Left ventricle myocardium inferior (tissue), 1 donor: ENCODE measurements at places on chromosomes 2 and 18.

- DNase-seq, result no peak
Measured at GRCh38 chr2:189091253-189091652, 88.3 kb downstream of the COL5A2 start.

DNA sequence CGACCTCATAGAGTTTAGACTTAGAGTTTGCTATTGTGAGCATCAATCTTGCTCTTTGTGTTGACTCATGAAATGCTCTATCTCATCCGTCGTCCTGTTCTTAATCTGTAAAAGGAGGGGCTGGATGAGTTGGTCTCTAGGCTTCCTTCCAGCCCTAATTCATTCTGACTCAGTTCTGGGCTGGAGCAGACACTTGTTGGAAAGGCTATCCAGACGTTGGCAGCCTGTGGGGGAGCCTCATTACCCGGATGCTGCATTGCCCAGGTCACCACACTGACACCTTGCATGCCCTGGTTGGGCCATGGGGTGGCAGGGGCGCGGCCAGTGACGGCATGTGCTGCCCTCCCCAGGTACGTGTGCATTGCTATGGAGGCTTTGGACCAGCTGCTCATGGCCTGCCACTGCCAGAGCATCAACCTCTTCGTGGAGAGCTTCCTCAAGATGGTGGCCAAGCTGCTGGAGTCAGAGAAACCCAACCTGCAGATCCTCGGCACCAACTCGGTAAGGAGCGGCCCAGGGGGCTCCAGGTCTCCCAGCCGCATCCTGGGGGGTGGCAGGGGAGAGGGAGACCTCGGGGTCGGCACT lies 61.5 kb downstream of the EFR3B start:
- DNase-seq, result no peak

DNA sequence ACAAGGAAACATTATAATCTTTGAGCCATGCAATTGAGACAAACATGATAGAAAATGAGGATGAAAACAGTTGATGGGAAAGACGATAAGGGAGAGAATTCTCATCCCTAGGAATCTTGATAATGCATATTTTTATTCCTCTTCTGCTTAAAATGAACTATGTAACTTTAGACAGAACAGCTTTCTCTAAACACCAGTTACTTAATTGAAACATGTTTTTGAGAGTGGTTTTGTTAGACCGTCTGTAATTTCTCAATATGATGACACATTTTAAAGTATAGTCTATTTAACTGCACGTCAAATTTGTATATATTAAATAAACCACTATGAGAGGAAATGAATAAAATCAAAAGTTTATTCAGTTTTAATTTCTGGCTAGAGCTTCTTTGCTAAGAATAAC lies 1453.9 kb upstream of the NXPH2 start:
- DNase-seq, result no peak

DNA sequence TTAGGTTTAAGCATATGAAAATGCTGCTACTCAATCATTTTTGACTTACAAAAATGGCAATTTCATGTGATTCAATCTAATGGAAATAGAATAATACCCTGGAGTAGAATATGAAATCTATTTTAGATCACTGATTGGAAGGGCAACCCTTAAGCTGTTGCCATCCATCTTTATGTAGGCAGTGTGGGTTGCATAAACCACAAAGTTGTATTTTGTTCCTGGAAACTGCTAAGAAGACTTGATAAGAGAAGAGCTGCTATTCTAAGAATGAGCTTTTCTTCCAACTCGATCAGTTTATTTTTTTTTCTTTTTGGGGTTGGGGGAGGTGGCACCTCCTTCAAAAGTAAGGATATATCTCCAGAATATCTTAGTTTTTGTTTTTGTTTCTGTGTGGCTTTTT lies 60.2 kb downstream of the CAVIN2 start:
- DNase-seq, result no peak

- no peak for DNase-seq
Measured at GRCh38 chr2:68689553-68690537, 44.8 kb upstream of the ARHGAP25 start.

GRCh38 chr18:40250236-40250635 lies 1704.8 kb upstream of the PIK3C3 start:
- no peak for DNase-seq

GRCh38 chr2:12597610-12598009 lies 119.1 kb upstream of the TRIB2 start:
- DNase-seq, result no peak

DNA sequence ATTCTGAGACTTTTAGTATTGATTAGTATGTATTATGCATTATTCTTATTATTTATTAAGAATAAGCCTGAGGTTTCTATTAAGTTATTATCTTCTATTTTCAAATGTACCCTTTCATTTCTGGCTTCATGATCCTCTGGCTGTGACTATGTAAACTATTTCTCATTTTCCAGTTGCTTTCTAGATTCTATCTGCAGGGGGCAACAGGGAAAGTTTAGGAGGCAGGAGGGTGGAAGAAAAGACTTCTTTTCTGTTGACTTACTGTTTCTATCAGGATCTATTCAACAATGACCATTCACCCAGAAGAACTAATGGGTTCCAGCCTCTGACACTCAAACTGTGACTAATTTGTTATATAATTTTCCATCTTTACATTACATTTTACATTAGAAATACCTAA lies 653.4 kb upstream of the FSHR start:
- DNase-seq, result no peak

GRCh38 chr2:201414099-201415023 lies 36.9 kb downstream of the TRAK2 start:
- no peak for DNase-seq

GRCh38 chr2:100394111-100394641 lies 23.3 kb downstream of the CHST10 start:
- DNase-seq, result no peak

DNA sequence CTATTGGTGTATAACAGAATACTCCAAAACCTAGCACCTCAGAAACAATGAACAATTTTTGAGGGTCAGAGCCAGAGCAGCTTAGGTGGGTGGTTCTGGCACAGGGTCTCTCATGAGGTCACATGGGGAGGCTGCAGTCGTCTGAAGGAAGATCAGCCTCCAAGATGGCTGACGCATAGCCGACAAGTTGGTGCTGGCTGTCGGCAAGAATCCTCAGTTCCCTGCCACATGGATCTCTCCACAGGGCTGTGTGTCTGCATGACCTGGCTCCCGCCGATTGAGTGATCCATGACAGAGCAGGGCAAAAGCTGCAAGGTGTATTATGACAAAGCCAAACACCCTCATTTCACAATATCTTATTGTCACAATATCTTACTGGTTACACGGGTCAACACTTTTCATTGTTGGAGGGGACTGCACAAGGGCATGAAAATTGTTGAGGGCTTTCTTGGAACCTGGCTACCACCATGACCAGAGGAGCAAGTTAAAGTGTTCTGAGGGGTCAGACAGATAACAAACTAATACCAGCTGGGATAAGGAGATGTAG lies 4.2 kb downstream of the MYL12B start:
- no peak for DNase-seq

GRCh38 chr2:195304310-195304709 lies 352.7 kb upstream of the SLC39A10 start:
- DNase-seq, result no peak

DNA sequence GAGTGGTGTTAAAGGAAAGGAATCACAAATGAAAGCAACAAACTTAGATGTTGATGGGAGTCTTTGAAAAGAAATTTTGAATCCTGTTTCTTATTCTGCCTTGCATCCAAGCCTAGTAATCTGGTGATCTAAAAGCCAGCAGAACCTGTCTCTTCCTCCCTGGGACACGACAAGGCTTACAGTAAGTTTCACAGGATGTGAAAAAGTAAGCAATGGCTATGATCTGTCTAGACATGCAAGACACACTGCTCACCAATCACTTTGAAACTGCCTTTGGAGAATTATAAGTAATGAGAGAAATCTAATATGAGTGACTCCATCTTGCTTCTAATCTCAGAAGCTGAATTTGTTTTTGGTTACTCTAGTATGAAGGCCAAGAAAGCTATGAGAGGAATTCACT lies 103.7 kb downstream of the KCNH7 start:
- DNase-seq, result no peak

- no peak for DNase-seq
Measured at GRCh38 chr2:103289105-103289725, 527.4 kb downstream of the TMEM182 start.

- DNase-seq, result no peak
Measured at GRCh38 chr2:45055162-45055605, 45.9 kb upstream of the SIX2 start.

DNA sequence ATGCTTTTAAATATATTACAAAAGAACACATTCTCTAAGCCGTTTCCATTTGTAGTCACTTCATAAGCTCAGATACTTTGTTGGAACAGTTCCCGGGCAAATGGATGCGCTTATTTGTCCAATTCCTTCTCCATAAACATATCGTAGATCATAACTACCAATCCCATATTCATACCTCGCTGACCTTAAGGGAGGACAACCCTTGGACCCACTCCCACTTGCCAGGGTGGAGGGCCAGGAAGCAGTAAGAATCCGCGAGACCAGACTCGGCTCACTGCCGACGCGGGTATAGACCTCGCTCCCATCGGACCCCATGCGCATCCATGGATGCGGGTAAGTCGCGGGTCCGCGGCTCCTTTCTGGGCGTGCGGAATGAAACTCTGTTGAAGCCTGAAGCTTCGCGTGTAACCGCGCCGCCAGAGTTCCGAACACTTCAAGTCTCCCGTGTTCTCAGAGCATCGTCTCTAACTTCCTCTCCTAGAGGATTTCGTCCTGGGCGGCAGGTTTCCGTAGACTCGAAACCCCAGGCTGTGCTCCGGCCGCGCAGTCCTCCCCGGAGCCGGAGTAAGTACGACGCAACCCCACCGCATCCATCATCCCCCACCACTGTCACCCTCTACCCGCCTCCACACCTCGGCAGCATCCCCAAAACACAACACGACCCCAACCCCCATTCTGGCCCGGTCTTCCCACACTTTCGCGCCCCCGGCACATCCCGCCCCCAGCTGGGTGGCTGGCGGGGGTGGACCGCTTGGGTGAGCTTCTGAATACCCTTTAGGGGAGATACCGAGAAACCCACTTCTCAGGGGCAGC lies 1.1 kb downstream of the DSC3 start:
- no peak for DNase-seq

GRCh38 chr2:189178726-189179569 lies 613 bp downstream of the COL5A2 start:
- DNase-seq, result peak; percentile 17

DNA sequence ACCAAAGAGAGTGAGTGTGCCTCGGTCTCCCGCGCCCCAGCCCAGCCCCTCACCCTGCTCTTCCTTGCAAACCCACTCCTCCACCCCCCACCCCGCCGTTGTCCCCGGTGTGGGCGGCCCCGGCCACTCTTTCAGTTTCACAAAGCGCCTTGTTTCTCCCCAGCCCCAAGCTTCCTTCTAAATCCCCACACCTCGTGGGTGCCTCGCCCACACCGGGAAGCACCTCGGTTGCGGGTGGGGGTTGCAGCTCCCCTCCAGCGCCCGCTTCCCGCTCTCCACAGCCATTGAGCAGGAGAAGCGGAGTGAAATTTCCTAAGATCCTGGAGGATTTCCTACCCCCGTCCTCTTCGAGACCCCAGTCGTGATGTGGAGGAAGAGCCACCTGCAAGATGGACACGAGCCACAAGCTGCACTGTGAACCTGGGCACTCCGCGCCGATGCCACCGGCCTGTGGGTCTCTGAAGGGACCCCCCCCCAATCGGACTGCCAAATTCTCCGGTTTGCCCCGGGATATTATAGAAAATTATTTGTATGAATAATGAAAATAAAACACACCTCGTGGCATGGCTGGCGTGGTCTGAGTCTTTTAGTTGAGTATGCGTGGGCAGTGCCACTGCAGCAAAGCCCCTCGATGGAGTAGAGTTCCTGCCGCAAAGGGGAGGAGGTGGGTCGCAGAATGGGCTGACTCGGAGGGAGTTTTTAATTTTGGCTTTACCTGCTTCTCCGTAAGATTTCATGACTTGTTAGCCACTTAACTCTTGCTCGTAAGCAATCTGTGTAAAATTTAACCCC lies 848 bp downstream of the TMSB10 start:
- DNase-seq, result peak; percentile 34

DNA sequence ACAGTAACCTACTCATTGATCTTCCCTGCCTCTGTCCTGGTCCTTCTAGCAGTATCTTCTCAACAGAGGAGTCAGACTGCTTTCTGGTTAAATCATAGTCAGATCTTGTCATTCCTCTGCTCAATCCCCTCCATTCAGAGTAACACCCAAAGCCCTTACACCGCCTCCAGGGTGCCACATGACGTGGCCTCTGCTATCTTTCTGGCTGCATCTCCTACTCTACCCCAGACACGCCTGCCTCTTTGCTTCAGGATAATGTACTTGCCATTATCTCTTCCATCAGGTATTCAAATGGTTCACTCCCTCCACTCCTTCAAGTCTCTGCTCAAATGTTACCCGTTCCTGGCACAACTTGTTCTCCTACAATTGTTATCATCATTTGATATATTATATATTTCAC lies 36.3 kb upstream of the ACVR2A start:
- DNase-seq, result no peak

GRCh38 chr2:1538663-1539062 lies 125.4 kb downstream of the TPO start:
- no peak for DNase-seq

- peak; percentile 67 for DNase-seq
Measured at GRCh38 chr18:48939205-48940097, 11.3 kb downstream of the SMAD7 start.

DNA sequence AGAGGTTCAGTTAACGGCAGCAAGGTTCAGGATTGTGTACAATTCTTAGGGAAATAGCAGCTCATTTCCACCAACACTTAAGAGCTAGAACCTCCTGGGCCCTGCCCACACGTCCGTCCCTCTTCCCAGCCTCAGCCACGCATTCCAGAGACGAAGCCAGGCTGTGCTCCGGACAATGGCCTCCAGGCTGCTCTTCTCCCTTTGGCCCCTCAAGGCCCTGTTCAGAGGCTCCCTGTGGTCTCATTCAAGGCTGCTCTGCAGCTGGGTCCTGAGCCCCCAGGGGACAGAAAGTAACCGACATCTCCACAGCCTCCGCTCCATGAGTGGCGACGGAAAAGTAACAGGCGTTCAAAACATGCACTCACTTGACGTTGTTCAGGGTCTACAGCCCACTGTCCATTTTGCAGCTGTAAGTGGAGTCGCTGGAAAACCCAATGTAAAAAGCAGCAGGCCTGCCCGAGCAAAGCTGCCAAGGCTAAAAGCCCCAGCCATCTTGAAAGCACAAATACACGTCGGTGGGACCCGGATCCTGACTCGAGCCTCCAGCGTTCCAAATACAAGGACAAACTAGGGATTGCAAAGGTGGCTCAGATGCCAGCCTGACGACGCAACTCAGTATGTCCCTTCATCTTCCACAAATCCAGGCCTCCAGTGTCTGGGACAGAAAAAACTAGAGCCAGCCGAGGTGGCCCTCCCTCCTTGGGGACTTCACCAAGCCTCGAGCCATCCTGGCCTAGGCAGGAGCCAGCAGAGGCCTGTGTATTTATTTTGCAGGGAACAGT lies 76.9 kb downstream of the NDUFA10 start:
- DNase-seq, result peak; percentile 9

GRCh38 chr2:120859128-120859527 lies 123.5 kb downstream of the GLI2 start:
- DNase-seq, result no peak
